ENCODE measurements at places on chromosomes 1 and 21.

DNA sequence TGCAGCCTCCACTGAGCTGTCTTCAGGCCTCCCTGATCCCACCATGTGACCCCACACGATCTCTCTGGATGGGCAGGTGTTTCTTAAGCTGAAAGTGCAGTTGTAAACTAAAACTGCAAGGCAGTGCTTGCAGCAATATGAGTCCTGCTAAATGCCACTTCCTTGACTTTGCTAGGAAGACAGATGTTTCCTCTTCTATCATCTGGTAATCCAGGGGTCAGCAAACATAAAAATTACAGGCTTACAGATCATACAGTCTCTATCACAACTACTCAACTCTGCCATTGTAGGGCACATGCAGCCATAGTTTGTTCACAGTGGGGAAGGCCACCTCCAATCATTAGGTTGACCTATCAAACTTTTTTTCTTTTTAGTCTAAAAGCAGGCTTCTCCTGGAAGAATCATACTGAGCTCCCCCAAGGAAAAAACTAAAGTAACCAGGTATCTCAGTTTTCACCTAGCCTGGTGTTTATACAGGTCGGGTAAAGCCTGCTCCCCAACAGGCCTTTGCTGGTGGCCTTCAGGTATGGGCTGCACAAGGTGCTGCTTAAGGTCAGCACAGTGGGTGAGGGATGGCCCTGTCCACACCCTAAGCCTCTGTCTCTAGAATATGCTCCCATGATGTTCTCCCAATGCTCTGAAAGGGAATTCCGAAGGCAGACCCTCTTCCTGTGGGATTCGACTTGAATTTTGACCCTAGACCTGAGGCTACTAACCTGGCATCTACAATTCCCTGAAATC lies 10.8 kb downstream of the ABCA4 start:
- no peak for DNase-seq

DNA sequence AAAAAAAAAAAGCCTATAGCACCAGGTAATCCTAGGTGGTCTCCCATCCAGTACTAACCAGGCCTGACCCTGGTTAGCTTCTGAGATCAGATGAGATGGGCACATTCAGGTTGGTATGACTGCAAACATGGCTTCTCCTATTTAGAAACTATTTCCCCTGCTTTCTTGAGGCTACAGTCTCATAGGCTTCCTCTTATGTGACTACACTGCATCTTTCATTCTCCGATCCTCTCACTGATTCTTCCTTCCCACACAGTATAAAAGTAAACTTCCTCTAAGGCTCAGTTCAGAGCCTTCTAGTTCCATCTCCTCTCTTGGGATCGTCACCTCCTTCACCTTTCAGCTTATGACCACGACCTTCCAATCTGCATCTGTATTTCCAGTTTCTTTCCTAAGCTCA lies 30.4 kb upstream of the RNF2 start:
- DNase-seq, result no peak

- DNase-seq, result no peak
Measured at GRCh38 chr21:17427831-17428483, 84.9 kb upstream of the CXADR start.

- no peak for DNase-seq
Measured at GRCh38 chr1:21651214-21652042, 17.7 kb downstream of the RAP1GAP start.

DNA sequence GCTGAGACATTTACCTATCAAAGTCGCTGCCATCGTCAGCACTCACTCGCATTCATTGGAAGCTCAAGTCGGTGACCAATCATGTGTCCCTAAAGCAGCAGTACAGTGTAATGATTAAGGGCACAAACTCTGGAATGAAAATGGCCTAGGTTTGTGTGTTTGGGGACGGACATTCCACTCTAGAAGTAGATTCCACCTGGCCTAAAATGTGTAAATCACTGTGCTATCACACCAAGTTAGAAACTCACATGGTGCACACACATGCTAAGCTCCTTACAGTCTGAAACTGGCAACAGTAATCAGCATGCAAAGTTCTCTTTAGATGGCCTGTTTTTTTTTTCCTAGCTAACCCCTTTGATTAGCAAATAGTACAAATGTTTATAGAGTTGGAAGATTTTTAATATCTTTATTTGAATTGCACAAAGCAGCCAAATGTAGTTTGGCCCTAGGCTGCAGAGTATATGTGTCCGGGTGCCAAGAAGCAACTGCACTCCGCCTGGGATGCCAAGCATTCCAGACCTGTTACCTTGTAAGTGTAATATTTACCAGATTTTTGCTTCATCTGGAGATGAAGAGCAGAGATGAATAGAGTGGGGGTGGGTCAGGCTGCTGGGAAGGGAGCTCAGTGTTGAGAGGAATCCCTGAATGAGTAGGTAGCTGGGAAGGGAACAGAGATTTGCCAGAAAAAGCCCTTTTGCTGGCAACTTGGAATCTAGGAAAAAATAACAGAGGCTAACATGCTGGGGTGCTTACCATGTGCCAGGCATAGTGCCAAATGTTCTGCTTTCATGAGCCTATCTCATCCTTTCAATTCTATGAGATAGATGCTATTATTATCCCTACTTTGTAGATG lies 35.2 kb downstream of the TGFB2 start:
- no peak for DNase-seq

DNA sequence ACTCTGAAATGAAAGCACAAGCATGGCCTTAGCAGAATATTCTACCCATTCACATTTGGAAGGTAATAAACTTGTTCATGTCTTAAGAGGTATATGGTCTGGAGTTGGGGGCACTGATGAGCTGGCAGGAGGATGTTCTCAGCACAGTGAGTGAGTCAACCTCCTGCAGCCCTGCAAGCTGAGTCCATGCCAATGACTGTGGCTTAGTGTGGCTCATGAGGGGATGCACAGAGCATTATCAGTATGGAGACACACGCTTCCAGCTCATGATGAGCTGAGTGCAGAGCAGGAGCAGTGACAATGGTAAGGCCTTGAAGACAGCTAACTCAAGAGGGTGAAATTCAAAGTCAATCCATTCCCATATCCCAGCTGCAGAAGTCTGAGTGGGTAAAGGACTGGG lies 102.3 kb downstream of the TNFSF18 start:
- no peak for DNase-seq

Measured in tibial artery (tissue), 4 donors.